ENCODE measurements at places on chromosomes 4 and X.

DNA sequence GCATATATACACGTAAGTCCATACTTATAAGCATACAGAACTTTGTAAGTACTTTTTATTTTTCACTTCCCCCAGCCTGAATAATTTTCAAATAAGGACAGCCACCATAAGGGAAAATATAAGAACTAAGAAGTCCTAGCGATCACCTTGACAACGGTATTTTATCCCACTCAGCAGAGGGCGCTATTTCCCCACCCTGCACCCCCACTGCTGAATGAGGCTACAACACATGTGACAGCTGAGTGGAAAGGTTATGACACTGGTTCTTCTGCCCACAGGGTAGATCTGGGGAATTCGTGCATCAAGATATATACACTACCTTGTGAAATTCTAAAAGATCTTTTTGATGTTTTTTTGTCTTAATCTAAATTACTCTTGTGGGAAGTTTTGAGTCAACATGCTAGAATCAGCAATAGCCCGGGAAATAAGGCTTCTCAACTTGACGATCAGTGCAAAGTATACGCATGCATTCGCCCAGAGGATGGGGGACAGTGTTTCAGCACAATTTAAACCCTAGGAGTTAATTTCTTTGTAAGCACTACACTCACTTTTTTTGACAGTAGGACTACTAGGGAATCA lies 151.5 kb downstream of the CORIN start:
- DNase-seq = no peak

DNA sequence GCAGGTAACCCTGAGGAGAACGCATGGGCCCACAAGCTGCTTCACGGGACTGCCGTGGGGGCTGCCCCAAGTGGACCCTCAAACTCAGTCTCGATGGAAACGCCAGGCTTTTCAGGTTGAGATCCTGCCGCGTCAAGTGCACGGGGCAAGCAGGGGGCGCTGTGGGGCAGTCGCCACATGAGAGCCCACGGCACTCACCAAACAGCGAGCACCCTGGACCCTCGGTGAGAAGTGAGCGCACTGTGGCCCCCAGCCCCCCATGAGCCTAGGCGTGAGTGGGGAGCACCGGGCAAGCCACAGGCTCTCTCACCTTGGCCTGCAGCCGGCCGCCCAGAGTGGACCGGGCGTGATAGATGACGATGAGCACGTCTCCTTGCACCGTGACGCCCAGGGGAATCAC lies 50.9 kb upstream of the CPLX1 start:
- DNase-seq = no peak

DNA sequence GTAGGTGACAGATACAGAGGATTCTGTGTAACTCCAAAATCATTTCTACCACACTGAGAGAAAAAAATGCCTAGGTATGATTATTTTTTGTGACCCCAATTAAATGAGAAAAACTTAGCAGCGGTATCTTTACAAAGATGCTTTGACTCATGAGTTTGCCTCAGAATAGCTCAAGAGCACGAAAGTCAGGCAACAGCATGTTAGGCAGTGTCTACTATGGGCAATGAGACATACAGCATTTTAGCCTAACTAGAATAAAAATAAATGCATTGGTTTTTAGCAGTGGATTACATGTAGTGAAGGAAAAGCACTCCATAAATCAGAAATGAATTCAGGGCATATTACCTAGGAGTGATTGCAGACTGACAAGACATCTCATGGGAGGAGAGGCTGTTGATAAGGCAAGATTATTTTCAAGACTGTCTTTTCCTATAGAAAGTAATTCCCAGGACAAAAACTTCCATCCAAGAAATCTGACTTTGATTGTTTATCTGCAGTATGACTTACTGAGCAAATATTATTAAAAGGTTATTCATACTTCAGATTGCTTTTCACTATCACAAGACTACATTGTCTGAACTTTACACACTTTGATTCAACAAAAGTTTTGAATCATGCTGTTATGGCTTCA lies 3.6 kb downstream of the ANXA10 start:
- no peak for DNase-seq

- no peak for DNase-seq
Observed at GRCh38 chr4:1834047-1834775, 21.7 kb downstream of the LETM1 start.

- DNase-seq = no peak
Observed at GRCh38 chr4:100268789-100269188, 78.5 kb upstream of the DDIT4L start.

- no peak for DNase-seq
Observed at GRCh38 chr4:82588771-82589270, 27.0 kb upstream of the TMEM150C start.

GRCh38 chr4:7337196-7338058 lies 97.3 kb downstream of the PSAPL1 start:
- DNase-seq = no peak

DNA sequence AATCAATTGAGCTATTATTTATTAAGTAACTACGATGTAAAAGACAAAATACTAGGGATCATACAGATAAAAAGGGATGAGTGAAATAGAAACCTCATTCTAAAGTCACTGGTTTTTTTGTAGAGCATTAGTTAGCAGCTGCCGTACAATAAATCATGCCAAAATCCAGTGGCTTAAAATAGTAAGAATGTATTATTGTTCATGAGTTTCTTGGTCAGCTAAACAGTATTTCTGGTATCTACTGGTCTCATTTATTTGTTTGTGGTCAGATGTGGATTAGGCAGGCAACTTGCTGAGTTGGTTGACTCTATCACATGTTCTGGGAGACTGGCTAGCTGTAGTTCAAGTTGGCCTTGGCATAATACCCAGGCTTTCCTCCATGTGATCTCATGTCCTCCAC lies 667.3 kb downstream of the GALNTL6 start:
- DNase-seq = no peak

DNA sequence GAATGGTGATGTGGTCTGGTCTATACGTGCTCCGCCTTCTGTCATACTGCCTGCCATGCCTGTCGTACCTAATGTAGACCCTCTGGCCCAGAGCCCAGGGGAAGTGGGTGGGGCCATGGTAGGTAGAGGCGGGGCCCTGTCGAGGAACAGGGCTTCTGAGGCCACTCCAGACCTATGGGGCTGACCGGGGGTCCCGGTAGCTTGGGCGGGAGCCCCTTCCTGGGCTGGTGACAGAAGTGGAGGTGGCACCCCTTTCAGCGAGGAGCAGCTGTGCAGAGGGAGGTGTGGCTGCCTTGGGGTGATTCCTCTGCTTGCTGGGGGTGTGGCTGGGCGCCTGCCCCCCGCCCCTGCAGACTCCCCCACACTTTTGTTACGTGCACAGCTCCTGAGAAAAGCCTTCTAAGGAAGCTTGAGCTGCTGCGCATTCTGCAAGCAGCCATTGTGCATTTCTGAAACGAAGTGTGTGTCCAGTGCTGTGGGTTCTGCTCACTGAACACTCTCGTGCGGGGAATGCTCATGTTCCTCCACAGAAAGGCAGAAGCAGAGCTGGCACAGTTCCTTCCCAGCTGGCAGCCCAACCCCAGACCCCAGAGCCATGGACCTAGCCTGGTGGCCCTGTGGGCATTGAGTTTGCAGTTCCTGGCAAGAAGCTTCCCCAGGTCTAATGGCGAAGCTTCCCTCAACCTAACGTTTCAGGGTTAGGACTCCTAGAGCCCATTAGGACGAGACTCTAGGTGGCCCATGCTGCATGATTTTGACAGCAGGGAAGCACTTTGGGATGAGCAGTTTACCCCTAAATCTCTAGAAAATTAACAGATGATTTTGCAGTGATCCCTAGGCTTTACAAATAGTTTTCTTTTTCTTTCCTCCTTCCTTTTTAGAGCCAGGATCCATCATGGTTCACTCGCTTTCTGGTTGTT lies 72.7 kb upstream of the HGFAC start:
- no peak for DNase-seq

- DNase-seq = no peak
Observed at GRCh38 chr4:141657550-141658250, 21.3 kb downstream of the IL15 start.

GRCh38 chrX:136780241-136780640 lies 491 bp downstream of the ARHGEF6 start:
- DNase-seq = no peak

GRCh38 chr4:97496298-97496873 lies 646.9 kb downstream of the STPG2 start:
- DNase-seq = no peak

GRCh38 chr4:80180743-80181142 lies 16.6 kb upstream of the PRDM8 start:
- no peak for DNase-seq

GRCh38 chr4:89009761-89010369 lies 47.1 kb downstream of the FAM13A start:
- DNase-seq = no peak

Data from AG04450 (cell line).